ENCODE measurements at places on chromosomes 11 and 22.

- no peak for DNase-seq
Measured at GRCh38 chr11:125367710-125368109, 128.4 kb downstream of the FEZ1 start.

- no peak for DNase-seq
Measured at GRCh38 chr11:116112087-116112935, 608.1 kb upstream of the CADM1 start.

DNA sequence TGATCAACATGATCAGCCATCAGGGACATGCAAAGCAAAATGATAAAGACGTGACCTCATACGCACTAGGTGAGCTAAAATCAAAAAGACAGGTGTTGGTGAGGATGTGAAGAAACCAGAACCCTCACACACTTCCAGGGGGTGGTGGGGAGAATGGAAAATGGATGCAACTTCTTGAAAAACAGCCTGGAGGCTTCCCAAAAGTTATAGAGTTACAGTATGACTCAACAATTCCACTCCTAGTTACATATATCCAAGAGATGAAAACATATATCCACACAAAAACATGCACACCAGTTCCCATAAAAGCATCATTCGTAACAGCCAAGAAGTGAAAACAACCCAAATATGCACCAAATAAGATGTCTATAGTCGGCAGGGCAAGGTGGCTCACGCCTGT lies 42.1 kb upstream of the APLNR start:
- DNase-seq, result no peak

- DNase-seq, result no peak
Measured at GRCh38 chr11:18785411-18785810, 6.2 kb downstream of the PTPN5 start.

DNA sequence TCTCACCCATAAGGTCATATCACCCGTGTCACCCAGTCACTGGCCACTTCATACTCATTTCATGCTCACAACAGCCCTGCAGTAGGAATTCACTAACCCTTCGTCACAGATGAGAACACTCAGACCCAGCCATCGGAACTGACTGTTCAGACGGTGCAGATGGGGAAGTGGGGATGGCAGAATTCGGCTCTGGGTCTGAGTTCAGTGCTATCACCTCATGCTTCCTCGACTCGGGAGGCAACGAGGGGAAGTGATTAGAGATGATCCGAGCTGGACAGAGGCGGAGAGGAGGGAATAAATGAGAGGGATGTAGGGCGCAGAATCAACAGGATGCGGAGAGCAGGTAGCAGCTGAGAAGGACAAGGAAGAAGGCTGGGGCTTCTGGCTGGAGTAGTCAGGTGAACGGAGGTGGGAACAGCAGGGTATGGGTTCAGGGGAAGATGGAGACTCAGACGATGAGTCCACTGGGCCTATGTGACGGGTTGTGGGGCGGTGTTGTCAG lies 4.7 kb downstream of the B3GNT6 start:
- DNase-seq, result no peak

DNA sequence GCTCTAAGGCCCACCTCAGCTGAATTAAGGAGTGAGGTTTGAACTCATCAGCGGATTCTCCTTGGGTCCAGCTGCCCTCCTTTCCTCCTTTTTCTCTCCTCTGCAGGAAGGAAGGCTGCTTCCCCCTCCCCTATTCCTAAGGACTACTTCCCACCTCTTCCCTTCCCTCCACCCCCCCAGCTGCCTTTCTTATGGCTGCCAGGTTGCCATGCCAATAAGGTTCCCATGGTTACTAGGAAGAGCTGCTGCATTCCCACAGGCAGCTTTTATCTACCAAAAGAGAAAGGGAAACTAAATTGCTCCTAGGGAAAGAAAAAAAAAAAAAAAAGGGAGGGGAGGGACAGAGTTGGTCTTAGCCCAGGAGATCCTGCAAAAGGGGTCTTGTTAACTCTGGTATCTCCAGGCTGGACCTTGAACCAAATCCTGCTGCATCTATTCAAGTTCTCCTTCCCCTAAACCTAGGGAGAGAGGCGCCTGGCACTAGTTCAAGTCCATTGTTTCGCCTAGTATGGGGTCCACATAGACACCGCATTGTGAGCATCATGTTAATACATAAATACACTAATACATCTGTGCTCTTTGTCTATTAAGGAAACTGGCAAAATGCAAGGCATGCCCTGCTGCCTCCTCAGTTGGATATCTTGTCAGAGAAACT lies 21.2 kb upstream of the FEZ1 start:
- DNase-seq, result no peak

GRCh38 chr11:59857439-59858434 lies 8.6 kb downstream of the TCN1 start:
- no peak for DNase-seq

DNA sequence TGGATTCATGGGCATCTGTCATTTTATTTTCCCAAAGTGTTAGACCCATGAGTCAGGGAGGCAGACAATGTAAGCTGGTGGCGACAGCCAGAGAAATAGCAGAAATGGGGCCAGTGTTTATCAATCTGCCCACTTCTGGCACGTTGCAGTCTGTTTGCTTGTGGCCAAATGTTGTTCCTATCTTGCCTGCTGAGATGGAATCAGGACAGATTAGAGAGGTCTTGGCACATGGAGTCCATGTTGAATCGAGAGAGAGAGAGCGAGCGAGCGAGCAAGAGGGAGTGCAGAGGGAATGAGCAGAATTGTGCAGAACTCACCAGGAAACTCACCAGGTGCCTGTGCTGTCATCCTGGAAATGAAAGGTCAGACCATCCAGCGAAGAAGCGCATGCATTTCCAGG lies 21.9 kb upstream of the PARVG start:
- DNase-seq, result no peak

GRCh38 chr11:8652140-8652539 lies 30.3 kb downstream of the TRIM66 start:
- no peak for DNase-seq

GRCh38 chr22:46462726-46463371 lies 74.6 kb downstream of the CELSR1 start:
- DNase-seq, result no peak

GRCh38 chr11:15819679-15820286 lies 536.6 kb downstream of the SOX6 start:
- DNase-seq, result peak; percentile 13

- no peak for DNase-seq
Measured at GRCh38 chr11:115425816-115426215, 78.4 kb downstream of the CADM1 start.

GRCh38 chr11:109731451-109731850 lies 309.5 kb downstream of the C11orf87 start:
- DNase-seq, result no peak

- DNase-seq, result no peak
Measured at GRCh38 chr11:106331176-106331575, 253.7 kb downstream of the AASDHPPT start.

GRCh38 chr22:46354176-46354992 lies 18.9 kb downstream of the TRMU start:
- DNase-seq, result no peak

GRCh38 chr11:22787551-22788162 lies 41.9 kb downstream of the SVIP start:
- DNase-seq, result no peak

DNA sequence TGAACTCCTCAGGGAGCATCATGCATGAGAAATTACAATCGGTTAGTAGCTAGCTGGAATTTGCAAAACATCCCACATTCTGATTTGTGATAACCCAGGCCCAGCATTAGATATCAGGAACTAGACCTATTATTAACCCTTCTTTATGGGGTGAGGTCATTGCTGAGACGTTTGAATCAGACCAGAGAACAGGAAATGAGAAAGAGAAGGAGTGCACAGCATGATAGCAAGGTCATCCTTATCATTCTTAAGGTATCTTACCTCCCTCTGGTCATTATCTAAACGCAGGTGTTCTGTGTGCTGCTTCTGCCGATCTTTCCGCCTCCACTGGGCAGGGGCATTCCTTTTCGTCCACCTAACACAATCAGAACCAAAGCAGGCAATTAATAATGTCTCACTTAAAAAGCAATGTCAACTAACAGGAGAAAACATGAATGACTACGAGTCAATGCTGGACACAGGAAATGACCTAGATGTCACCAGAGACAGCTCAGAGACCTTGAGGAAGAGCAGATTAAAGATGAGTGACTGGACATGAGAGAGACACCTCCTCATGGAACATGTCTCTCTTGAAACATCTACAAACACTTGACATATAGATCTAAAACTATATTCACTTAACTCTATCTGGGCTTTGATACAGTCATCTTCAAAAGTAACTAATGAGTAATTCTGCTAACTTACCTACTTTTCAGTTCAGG lies 78.3 kb upstream of the SCUBE2 start:
- no peak for DNase-seq

DNA sequence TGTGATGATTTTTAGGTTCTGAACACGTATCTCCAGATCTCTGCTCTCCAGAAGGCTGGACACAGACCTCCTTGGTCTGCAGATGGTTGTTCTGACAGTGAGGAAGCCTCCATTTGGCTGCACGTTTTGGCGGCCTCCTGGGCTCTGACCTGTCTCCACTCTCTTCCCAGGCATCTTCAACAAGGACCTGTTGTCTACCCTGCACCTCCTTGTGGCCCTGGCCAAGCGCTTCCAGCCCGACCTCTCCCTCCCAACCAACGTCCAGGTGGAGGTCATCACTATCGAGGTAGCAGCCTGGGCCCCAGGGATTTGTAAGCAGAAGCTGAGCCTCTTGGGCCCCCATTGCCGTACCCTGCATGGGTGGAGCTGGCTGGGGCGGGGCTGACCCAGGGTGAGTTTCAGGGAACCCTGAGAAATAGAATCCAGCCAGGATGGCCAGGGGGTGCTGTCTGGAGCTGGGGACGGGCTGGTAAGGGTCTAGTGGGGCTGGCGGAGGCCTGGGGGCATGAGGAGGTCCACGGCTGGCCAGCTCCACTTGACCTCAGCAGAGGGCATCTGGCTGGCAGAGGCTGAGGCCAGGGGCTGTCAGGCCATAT lies 9.8 kb downstream of the PARVG start:
- DNase-seq, result no peak

DNA sequence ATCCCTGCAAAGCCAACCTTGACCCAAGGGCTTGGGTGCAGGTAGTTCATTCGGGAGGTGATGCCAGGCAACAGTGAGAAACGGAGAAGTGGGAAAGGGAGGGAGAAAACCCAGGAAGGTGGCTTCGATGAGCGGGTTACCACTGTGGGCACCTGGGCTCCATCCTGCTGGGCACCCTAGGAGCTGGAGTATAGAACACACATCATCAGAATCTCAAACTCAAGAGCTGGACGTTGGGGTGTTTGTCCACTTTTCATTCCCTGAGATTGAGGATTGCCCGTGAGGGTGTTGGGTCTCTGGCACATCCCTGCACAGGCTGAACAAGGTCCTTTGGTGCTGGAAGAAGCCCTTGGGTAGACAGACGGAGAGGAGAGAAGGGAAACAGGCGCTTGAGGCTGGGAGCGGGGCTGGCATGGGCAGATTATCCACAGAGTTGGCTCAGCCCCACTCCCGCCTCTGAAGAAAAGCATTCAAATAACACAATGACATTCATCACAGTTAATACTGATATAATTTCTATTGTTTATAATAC lies 70.4 kb downstream of the LRRC32 start:
- DNase-seq, result no peak

GRCh38 chr11:88280673-88281316 lies 56.7 kb downstream of the CTSC start:
- no peak for DNase-seq

DNA sequence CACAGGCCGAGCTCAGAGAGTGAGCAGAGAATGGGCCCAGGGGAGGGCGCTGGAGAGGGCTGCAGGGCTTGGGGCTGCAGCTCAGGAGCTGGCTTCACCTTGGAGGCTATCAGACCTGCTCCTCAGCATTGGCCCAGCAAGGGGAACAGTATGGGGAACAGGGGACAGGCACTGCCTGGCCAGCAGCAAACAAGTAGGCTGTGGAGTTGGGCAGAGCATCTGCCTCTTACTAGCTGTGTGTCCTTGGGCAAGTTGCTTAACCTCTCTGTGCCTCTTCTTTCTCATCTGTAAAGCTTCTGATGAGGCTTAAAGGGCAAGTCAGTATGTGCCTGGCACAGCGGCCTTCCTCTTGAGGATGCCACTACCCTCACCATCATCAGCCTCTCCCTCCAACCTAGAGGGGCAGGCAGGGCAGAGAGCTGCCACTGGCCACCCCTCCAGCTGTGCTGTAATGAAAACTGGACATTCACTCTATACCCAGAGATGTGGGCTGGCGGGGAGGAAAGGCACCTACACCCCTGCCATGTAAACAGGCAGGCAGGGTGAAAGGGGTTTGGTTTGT lies 7.5 kb upstream of the CDKN1C start:
- DNase-seq, result peak; percentile 33

DNA sequence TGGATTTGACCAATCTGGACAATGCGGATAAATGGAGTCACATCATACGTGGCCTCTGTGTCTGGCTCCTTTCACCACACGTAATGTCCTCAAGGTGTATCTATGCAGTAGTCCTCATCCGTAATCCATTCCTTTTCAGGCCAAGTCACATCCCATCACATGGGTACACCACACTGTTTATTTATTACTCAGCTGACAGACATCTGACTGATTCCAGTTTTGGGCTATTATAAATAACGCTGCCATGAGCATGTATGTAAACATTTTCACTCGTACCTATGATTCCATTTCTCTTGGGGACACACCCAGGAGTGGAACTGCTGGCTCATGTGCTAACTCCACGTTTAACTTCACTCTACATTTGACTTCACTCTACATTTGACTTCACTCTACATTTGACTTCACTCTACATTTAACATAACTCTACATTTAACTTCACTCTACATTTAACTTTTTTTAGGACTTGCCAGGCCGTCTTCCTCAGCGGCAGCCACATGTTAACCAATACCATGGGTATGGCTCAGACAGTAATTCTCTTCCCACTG lies 52.1 kb downstream of the SHANK2 start:
- DNase-seq, result no peak

DNA sequence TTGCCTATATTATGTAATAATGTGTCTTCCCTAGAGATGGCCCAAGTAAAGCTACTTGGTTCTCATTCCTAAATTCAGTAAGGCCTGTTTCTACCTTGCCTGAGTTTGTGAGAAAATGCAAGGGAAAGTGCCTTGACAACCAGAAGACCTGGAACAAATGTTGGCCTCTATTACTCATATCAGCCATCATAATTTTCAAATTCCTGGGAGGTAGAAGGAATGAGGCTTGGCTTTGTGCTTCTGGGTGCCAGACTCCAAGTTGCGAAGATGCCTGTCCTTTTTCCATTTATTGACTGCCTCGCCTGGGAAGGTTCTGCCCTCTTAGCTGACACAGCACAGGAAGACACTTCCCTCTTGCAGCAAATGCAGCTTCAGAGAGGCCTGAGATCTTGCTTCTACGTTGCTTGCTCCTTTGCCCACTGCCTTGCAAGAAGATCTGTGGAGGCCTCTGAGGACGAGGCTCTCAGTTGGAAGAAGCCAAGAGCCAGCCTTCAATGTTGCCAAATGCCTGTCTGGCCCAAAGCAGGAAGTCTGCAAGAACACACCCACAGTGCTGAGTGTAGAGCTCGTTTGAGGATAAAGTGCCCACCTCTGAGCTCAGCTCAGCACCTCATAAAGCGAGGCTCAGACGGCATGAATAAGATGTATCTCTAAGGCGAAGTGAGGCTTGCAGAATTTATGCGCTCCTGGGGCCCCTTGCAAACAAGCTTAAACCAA lies 120.1 kb downstream of the GALNT18 start:
- no peak for DNase-seq
